ENCODE measurements at places on chromosomes 5 and 9.

DNA sequence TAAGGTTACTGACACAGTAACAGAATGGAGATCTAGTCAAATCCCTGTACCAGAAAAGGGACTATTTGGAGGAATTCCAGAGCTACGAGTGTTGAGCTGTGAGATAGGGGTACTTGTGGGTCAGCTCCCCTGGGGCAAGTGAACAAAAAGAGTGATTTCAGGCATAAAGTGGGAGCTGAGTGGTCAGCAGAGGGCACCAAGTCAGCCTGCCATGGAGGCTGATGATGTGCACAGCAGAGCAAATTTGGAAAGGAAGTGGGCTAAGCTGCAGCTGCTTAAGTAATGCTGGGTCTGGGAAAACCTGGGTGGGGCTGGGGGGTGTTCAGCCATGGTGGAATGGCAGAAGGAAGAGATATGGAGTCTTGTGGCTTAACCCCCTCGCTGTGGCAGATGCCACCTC is 327.9 kb downstream of the NTRK2 start:
- no peak for DNase-seq

GRCh38 chr9:98572796-98573195 is 135.9 kb downstream of the GABBR2 start:
- DNase-seq: no peak

DNA sequence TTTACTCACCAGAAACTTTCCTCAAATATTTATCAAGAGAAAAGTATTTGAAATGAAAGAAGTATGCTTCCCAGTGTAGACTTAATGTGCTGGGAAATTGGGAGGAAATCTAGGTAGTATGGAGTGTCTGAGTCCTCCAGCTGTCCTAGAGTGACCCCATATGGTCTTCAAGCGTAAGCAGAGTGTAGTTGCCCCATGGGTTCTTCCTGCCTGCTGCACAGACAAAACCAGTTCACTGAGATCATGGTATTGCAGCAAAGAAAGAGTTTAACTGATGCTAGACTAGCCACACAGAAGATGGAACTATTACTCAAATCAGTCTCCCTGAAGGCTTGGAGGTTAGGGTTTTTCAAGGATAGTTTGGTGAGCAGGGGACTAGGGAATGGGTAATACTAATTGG is 114.9 kb upstream of the PRLR start:
- DNase-seq: no peak

DNA sequence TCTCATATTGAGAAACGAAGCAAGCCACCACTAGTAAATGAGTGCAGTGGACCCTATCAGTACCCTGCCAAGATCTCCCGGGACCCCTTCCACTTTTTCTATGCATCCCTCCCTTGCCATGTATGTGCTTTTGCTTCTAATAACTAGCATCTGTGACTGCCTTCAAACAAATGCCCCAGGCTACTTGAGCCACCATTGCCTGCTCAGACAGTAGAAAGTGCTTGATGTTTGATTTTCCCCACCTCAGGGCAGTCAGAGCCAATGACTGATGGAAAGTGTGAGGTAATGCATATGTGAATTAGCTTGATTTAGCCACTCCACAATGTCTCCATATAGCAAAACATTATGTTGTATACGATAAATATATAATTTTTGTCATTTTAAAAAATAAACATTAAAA is 797.3 kb upstream of the ACO1 start:
- DNase-seq: no peak

DNA sequence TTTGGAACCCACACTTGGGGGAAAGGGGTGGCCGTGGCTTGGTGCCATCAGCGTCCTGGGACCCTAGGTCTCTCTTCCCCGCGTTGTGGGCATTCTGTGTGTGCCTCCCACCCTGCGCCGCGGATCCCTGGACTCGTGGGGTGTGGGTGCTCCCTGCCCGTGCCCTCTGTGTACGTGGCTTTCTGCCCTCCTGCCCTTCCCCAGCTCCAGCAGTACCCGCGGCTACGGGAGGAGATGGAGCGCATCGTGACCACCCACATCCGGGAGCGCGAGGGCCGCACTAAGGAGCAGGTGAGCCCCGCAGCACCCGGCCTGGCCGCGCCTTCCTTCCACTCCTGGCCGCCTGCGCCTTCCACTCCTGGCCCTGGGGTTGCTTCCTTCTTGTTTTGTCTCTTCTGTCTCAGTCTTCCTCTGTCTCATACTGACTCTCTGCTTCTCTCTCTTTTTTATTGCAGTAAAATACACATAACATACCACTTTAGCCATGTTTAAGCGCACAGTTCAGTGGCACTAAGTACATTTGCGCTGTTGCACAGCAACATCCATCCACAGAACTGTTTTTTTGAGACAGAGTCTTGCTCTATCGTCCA is 30.7 kb downstream of the DNM1 start:
- no peak for DNase-seq

DNA sequence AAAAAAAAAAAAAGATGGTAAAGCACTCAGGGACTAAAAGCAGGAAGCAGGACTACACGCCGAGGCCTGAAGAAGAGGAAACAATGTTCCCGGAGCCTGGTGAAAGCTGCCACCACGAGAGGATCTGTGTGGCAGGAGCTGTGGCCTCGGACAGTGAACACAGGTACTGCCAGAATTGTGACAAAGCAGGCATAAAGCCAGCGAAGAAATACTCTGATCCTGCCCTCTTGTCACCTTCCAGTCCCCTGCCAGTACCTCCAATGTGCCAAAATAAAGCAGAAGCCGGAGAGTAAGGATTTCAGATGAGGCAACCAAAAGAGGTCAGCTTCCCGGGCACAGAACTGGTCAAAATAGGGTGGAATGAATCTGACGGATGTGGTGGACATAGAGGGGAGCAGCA is 211.5 kb upstream of the TARS1 start:
- DNase-seq: no peak

- peak; percentile 87 for DNase-seq
Observed at GRCh38 chr9:121718084-121718483, 66.7 kb downstream of the DAB2IP start.

GRCh38 chr5:38023799-38024198 is 184.0 kb upstream of the GDNF start:
- no peak for DNase-seq

DNA sequence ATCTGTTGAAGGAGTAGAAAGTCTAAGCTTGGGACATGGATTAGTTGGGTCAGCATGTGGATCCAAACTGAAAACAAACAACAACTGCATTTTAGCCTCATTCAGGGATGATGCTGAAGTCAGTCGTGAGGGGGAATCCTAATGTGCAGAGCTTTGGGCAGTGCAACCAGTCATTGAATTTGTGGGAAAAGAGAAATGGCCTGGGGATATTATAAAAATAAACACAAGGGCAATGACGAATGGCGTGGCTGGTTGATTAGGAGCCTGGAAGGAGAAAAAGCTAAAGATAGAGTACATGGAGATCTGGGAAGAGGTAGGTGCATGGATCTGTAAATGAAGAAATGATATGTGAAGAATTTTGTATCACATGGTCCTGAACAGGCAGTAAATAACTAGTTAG is 477.6 kb downstream of the TLE1 start:
- no peak for DNase-seq

- DNase-seq: no peak
Observed at GRCh38 chr5:130514984-130515690, 610.9 kb downstream of the CHSY3 start.
